Activated CD8-positive, alpha-beta memory T cell treated with anti-CD3 and anti-CD28 coated beads for 48 hours (primary cell): ENCODE measurements at places on chromosomes 5 and 9.

DNA sequence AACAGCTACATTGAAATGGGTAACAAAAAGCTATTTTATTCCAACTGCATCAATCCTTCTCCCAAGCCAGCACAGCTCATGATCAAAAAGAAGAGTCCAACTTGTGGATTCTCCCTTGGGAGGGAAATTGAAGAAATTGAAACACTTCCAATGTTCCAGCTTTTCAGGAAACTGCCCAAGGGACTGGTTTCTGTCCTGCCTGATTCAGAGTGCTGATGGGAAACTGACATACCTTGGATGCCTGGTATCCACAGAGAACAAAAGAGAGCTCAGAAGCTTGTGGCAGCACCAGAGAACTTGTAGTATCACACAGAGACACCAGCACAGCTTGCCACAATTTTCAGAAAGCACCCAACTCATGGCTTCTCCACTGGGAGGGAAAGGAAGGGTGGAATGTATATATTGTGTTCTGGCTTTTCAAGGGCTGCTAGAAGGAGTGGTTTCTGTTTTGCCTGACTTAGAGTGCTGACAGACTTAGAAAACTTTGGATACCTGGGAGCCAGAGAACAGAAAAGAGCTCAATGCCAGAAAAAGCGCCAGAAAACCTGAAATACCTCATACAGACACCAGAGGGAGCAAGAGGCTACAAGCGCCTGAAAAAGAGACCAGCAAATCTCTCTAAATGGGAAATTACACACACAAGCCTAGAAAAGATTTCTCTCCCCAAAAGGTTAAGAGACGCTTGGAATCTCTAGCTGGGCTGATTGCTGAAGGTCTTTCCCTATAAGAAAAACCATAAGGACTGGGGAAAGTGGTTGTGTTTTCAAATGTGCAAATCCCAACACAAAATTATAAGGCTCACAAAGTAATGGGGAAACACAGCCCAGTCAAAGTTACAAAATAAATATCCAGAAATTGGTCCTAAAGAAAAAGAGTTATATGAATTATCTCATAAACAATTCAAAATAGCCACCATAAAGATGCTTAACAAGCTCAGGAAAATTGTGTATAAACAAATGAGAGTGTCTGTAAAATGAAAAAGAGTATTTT, 178.8 kb downstream of the SPOCK1 start:
- no peak for DNase-seq

DNA sequence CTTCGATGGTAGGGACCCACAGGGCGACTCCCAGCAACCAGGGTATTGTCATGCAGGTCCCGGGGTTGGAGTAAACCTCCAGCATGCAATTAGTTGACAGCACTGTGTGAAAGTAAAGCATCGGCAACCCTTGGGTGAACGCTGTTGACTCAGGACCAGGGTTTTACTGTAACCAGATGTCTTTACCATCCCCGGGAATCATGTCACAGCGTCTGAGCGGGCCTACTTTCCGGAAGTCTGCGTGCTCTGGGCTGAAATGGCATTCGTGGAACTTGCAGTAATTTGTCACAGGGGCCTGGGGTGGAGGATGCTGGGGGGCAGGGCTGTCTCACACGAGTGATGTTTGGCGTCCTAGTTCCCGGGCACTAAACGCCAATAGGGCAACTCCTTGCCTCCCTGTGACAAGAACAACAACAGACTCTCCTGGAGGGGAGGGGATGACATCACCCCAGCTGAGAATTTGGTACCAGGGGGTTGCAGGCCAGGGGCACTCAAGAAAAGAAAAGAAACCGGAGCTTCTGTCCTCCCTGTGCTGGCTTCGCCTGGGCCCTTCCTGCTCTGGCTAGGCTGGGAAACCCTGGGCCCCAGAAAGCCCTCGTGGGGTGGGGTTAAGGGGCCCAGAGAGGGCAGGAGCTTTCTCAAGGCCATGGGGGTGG, 10.1 kb upstream of the UBAC1 start:
- DNase-seq: no peak

GRCh38 chr5:169020102-169020501, 280.8 kb downstream of the SLIT3 start:
- DNase-seq: no peak

DNA sequence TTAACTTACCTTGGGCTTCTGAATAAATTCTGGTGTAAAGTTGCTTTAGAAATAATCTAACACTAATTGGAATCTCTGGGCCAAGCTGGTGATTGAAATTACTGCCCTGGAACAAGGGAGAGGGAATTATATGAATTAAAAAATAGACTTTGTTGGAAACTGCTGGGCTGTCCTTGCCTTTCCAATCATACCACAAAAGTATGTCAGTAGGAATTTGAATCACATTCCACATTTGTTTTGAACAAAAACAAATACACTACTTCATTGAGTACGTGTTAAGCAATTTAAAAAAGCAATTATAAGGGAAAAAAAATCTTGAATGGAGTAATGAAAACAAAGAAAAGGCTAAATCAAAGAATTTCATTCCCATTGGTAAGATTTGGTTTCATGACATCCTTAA, 102.5 kb upstream of the SREK1 start:
- no peak for DNase-seq

DNA sequence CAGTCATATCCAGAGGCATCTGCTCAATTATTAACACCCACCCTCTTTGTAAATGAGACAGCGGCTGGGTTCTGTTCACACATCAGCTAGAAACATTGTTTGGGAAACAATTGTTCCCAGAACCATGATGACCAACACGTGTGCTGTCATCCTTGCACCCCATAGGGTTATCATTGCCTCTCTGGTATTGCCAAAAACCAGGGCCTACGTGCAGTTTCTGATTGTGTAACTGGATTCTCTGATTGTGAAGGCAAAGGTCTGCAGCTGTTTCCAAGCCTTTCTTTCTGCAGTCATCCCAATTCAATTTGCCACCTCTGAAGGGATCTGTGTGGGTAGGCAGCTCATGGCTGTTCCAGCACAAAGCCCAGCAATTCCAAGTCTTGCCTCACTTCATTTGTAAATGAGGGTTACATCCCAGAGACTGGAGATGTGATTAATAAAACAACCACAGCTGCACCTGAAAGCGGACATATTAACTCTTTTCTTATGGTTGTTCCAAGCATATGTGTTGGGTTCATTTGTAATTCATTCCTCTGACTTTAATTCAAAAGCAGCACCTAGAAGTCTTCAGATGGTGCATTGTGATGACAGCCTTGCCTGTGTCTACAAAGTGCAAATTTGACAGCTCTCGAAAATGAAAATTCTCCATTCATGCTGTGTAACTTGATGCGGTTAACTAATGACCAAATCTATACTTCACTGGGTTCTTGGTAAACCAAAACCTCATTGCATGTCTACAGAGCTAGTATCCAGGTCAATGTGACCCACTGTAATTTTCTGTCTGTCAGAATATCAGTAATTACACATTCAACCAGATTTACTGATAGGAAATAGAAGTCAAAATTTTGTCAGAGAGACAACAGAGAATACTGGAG, 66.6 kb downstream of the YIPF5 start:
- no peak for DNase-seq

DNA sequence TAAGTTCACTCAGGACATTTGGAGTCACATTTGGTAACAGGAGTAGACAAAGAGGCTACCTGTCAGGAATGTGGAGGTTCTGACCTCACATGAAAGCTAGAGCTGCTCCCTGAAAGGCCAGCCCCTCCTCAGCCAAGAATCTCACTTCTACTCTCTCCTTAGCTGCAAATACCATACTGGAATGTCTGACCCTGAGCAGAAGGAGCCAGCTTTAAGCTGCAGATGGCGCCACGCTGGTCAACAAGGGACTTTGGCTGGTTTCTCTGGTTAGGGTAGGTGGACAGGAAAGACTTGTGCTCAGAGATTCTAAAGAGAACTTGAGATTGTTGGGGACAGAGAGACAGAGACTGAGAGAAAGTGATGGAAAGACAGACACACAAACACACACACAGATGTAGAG, 21.9 kb downstream of the ASTN2 start:
- no peak for DNase-seq

DNA sequence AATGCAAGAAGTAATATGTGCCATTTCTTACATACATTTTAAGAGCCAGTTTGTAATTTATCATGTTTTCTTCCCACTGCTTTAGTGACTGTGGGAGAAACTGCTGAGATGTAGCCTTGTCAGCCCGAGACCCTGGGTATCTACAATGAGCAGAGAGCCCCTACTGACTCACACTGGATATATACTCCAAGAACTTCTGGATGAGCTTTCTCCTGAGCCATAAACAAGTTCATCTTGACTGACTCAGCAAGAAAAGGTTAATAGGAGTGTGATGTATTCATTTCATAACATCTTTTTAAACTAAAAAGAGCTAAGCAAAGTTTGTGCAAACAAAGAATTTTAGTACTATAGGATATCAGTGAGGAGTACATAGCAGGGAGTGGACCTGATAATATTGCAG, 182.5 kb downstream of the EDIL3 start:
- no peak for DNase-seq

DNA sequence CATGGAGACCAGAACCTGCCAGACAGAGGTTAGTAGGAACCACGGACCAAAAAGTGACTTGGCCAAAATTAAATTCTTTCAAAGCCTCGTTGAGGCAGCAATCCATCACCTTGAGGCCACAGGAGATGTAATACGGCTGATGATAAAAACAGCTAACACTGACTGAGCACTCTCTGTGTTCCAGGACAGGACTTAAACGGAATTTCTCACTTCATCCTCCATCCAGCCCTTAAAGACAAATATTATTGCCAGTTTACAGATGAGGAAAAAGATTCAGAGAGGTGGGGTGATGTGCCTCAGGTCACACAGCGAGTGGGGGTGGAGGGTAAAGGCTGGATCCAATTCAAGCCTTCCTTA, 25.1 kb downstream of the STK10 start:
- no peak for DNase-seq
